ENCODE measurements at places on chromosomes 4 and X.

GRCh38 chr4:141170671-141171070 lies 37.4 kb upstream of the RNF150 start:
- no peak for DNase-seq

DNA sequence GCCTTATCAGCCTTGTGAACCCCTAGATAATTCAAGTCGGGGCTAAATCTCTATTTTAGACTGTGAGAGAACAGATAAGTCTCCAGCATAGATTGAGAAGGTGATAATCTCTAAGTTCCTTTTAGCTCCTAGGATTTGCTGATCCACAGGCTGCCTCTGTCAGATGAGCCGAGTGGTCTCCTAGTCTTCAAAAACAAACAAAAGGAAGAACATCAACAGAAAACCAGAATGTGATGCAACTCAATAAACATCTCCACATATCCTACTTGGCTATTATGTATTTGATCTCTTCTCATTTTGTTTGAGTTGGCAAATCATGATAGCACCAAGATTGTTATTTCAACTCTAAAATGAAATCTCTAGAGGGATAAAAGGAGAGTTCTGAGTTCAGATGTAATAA lies 88.4 kb upstream of the SLC7A11 start:
- peak; percentile 50 for DNase-seq

GRCh38 chrX:48786825-48787504 lies 575 bp downstream of the GATA1 start:
- no peak for DNase-seq

- peak; percentile 83 for DNase-seq
Measured at GRCh38 chr4:85829276-85830051, 354.5 kb downstream of the ARHGAP24 start.

- DNase-seq = no peak
Measured at GRCh38 chr4:91220315-91220714, 1083.5 kb upstream of the GRID2 start.
